Cerebellar nuclear complex (tissue), 1 donor: ENCODE measurements at places on chromosomes 7 and 10.

DNA sequence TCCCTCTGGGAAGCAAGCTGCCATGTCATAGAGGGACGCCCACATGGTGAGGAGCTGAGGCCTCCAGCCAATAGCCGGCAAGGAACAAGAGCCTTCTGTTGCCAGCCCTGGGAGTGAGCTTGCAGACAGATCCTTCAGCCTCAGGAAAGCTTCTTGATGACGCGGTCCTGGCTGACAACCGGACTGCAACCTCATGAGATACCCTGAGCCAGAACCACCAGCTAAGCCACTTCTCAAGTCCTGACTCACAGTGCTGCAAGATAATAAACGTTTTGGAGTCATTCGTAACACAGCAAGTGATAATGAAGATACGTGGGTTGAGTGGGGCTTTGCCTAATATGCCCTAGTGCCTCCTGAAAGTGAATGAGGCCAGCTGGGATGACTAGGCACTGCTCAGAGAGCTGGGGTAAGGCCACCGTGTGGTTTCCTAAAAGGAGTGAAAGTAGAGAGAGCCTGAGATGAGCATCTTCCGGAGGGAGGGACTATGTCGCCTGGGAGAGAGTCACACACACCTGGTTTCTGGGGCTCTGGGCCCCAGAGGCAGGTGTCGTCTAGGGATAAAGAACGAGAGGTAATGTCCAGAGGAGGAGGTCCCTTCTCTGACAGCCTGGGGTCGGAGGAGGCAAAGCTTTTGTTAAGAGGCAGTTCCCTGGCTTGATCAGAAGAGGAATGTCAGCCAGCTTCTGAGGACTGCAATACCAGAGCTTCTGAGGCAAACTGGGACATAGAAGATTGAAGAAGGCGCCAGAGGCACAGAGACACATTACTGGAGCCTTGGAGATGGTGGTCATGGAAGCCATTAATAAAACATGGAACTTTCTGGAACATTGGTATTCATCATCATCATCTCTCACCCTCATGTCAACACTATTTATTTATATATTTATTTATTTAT, 53.6 kb downstream of the PYROXD2 start:
- peak; percentile 93 for DNase-seq

DNA sequence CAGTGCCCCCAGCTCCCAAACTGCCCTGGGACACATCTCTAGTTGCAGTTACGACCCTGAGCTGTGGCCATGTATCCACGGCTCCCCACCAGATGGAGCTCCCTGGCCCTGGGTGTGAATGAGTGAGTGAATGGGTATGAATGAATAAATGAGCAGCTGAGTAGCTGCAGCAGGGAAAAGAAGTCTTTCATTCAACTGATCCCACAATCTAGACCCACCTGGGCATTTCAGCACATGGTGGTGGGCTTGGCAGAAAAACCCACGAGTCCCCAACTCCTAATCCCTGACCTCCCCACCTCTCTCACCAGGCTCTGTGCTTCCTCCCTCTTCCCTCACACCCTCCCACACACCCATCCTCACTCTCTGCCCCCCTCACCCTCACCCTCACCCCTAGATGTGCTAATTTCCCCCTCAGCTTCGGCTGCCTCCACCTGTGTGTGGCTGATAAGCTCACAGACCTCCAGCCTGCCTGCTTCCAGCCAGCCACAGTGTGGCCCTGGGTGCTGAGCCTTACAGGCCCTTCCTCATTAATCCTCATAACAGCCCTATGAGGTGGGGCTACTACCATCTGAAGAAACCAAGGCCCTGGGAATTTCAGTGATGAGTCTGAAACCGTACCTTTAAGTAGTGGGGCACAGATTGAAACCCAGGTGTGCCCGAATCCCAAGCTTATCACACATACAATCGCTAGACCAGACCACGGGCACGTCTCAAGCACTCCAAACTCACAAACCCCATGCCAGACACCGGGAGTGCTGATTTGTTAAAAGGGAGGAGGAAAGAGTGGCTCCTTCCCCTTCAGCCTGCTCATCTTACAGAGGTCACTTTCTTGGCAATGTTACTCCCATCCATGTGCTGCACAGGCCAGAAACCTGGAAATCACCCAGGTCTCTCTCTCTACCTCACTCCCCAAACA, 2.2 kb upstream of the ATP6V1F start:
- no peak for DNase-seq

DNA sequence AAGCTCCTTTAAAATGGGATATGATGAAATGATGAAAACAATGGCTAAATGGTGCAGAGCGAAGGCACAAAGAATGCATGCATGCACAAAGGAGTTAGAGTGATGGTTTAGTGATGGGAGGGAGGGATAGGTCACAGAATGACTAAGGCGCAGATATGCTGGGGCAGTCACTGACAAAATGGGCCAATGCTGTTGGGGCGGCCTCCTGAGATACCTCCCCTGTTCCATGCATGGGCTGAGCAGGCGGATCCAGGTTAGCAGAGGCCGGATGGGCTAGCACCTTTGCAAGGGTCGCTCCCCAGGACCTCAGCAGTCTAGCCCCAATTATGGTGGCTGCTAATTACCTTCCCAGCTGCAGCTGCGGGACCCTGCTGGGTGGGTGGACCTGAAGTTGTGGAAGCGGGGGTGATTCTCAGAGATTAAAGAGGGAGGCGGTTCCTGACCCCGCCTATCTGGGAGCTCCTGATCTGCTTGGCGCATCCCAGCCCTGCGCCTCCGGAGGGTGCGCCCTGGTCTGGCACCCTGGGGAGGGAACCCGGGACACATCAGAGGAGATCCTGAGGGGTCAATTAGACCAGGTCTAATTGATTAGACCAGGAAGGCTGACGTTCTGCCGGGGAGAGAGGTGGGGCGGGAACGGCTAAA, 175.0 kb downstream of the CYP26A1 start:
- no peak for DNase-seq

GRCh38 chr10:124359336-124359832, 59.3 kb downstream of the OAT start:
- no peak for DNase-seq

DNA sequence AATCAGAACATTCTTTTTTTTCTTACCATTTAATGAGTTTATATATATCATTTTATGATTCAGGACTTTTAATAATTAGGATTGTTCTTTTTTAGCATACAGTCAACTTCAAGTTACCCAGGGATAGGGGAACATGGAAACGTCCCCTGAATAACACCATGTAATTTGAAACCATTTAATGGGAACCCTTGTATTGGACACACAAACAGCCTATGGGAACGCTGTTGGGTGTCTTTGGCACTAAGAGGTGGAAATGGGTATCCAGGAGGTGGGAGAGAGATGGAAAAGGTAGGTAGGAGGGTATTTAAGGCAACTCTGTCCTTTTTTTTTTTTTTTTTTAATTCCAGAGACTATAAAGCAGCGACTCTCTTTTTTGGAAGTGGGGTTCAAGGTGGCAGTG, 2.6 kb downstream of the LUC7L2 start:
- no peak for DNase-seq

DNA sequence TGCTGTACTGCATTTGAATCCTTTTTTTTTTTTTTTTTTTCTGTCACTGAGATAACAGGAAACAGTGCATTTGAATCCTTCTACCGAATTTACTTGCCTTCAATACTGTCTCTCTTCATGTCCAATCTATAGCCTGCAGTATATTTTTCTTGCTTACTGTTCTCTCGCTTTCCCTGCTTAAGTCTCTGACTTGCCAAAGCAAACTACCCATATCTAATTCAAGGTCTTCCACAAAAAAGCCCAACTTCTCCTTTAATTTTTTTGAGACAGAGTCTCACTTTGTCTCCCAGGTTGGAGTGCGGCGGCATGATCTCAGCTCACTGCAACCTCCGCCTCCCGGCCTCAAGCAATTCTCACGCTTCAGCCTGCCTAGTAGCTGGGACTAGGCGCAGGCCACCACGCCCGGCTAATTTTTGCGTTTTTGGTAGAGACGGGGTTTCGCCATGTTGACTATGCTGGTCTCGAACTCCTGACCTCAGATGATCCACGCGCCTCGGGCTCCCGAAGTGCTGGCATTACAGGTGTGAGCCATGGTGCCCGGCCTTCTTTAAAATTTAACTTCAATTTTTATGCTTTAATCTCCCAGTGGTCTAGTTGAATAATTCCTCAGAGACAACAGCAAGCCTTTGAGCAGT, 882 bp downstream of the PDCD11 start:
- DNase-seq, result no peak

GRCh38 chr7:101134399-101134980, 7.6 kb downstream of the SERPINE1 start:
- no peak for DNase-seq

DNA sequence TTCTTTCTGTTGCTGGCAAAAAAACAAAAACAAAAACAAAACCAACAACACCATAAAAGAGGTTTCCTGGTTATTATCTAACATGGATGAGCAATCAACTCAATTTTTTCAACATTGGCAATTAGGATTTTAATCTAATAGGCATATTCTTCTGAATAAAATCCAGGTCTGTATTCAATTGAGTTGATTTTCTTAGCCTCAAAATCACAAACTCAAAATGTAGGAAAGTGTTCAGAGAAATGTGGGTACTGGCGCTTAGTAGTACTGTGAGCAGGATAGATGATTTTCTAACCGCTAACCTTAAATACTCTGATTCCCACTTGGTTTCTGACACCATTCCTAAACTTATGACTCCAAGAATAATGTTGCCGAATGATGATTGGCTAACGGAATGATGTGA, 5.6 kb downstream of the WNT16 start:
- DNase-seq, result no peak

- DNase-seq, result no peak
These were observed 1.2 kb downstream of the EZH2 start for GRCh38 chr7:148882841-148883265.

GRCh38 chr10:124740369-124741280, 3.6 kb downstream of the FAM53B start:
- DNase-seq, result no peak

- no peak for DNase-seq
These were observed 7.1 kb upstream of the TBX20 start for GRCh38 chr7:35261041-35261440.

GRCh38 chr7:131556053-131556908, at the start of gene PODXL:
Gene PODXL, minus strand, starts transcription at chr7:131556628. Its CDS starts 269 bp downstream, at chr7:131556359.
- no peak for DNase-seq
